8988T (cell line): ENCODE measurements at places on chromosomes 7 and 10.

GRCh38 chr7:15870347-15870746 is 183.9 kb upstream of the MEOX2 start:
- DNase-seq: no peak

DNA sequence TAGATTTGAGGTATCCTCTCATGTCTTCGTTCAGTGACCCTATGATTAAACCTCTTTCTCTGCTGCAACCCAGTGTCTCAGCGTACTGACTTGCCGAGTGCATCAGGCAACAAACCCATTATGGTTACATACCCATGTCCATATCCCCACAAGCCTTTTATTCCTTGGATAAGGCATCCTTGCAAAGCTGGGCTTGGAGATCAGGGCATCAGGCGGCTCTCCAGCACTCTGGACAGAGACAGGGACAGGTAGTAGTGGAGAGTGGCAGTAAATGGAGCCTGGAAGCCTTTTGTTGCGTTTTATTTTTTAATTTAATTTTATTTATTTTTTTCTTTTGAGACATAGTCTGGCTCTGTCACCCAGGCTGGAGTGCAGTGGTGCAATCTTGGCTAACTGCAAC is 32.0 kb upstream of the NPFFR1 start:
- DNase-seq: no peak

- DNase-seq: no peak
Measured at GRCh38 chr10:86969421-86970041, 1.2 kb downstream of the ADIRF start.

DNA sequence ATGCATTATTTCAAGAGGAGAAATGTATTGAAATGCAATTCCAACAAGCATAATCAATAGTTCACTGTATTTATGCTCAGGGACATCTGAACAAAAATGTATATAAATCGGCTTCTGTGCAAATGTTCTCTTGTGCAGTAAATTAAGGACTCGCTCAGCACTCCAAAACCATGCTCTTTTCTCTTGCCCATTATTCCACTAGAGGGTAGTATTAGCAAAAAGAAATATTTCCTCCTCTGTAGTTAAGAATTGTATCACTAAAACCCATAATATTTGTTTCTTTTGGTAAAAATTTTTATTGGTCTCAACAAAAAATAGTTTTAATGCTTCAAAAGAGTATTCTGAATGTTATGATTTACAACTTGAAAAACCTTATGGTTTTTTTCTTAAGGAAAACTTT is 803.1 kb downstream of the PCDH15 start:
- DNase-seq: no peak

DNA sequence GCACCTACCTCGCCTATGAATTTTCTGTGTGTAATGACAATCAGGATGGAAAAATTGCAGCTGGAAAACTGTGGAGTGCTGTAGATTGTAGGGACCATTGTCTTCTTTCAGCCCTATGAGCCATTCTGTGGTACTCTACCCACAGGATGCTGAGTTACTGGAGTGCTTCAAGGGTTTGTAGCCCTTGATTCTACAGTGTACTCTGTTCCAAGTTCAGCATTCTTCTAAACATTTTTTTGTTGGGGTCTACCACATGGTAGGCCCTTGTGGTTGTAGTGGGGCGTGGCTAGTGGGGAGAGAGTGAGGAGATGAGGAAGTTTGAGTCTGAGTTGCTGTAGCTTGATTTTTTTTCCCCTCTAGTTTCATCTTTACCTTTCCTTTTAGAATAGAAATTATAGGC is 33.5 kb downstream of the REEP3 start:
- no peak for DNase-seq

DNA sequence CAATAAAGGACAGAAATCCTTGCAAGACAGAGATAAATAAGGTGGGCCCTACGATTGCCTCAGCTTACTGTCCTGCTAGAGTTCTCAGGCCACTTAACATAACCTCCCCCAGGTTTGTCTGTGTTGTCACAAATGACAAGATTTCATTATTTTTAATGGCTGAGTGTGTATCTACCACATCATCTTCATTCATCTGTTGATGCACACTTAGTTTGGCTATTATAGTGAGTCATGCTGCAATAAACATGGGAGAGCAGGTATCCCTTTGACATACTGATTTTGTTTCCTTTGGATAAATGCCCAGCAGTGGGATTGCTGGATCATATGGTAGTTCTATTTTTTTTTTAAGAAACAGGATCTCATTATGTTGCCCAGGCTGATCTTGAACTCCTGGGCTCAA is 60.6 kb downstream of the PRTFDC1 start:
- no peak for DNase-seq

GRCh38 chr7:138668946-138669345 is 32.2 kb downstream of the SVOPL start:
- no peak for DNase-seq

- peak; percentile 26 for DNase-seq
Measured at GRCh38 chr10:72846238-72846637, 47.3 kb upstream of the OIT3 start.

- DNase-seq: no peak
Measured at GRCh38 chr7:91720260-91720937, 160.1 kb downstream of the MTERF1 start.

DNA sequence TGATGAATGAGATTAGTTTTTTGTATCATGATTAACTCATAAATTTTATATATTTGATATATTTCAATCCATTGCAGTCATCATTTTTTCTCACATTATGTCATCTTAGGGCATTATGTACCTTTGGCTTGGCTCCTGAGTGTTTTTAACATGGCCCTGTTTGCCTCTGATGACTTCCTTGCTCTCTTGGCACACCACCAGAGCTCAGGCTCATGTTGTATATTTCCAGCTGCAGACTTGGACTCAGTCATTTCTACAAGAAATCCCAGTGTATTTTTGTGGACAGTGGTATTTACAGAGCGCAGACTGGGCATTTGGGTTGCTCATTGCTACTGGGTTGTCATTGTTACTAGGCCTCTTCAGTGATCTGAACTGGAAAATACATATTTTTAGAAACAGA is 188.5 kb downstream of the ADRA2A start:
- no peak for DNase-seq

DNA sequence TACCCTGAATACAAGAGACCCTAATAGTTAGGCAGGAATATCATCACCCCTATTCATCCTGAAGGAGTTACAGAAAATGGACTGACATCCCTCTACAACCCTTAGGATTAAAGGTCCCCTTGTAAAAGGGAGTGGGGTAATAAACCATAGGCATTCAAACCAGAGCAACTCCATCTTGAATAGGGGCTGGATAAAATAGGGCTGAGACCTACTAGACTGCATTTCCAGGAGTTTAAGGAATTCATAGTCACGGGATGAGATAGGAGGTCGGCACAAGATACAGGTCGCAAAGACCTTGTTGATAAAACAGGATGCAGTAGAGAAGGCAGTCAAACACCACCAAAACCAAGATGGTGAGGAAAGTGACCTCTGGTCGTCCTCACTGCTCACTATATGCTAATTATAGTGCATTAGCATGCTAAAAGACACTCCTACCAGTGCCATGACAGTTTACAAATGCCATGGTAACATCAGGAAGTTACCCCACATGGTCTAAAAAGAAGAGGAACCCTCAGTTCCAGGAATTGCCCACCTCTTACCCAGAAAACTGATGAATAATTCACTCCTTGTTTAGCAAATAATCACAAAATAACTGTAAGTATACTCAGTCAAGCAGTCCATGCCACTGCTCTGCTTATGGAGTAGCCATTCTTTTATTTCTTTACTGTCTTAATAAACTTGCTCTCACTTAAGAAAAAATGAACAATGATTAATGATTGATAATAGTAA is 37.2 kb downstream of the CUBN start:
- no peak for DNase-seq
